Effector CD4-positive, alpha-beta T cell (primary cell): ENCODE measurements at places on chromosomes 12 and 14.

- no peak for DNase-seq
Observed at GRCh38 chr12:62774794-62775193, 160.2 kb downstream of the PPM1H start.

GRCh38 chr12:65229441-65229840 is 49.0 kb upstream of the MSRB3 start:
- no peak for DNase-seq

DNA sequence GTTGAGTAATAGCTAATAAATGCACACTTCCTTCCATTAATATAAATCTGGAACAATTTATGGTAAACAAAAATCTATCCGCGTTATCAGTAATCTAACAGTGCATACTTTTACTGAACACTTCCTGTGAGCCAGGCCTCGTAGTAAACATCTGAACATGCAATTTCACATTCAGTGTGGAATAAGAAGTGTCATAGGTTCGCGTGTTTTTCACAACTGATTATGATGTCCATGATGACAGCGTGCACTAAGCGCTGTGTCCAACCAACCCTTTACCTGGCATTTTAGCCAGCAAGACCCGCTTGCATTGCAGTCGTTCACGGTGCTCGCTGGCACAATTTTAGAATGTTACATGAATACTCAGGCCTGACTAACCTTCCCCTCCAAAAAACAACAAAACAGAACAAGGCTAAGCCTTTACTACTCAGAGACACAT is 2.1 kb downstream of the PNMA1 start:
- DNase-seq: no peak

DNA sequence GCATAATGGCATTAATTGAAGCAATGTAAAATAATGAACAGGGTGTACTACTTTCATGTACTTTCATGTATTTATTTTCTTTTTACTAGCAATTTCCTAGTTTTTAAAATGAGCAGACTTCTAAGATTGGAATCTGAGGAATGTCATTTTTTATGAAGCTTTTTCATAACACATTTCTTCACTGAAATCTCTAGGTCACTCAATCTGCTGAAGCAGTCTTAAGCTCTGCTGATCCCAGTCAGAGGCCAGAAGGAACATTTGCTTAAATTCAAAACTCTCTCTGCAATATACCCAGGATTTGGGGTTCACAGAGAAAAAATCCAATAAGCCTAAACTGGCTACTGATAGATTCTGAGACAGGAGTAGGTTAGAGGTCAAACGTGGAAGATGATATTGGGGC is 73.6 kb upstream of the CNTN1 start:
- no peak for DNase-seq

- DNase-seq: no peak
Observed at GRCh38 chr14:105056303-105056831, 8.9 kb downstream of the GPR132 start.

- DNase-seq: no peak
Observed at GRCh38 chr12:47156167-47156736, 76.5 kb upstream of the AMIGO2 start.

- no peak for DNase-seq
Observed at GRCh38 chr14:86243158-86243557, 713.2 kb downstream of the FLRT2 start.

GRCh38 chr14:62308891-62309290 is 546.7 kb downstream of the SNAPC1 start:
- DNase-seq: no peak

DNA sequence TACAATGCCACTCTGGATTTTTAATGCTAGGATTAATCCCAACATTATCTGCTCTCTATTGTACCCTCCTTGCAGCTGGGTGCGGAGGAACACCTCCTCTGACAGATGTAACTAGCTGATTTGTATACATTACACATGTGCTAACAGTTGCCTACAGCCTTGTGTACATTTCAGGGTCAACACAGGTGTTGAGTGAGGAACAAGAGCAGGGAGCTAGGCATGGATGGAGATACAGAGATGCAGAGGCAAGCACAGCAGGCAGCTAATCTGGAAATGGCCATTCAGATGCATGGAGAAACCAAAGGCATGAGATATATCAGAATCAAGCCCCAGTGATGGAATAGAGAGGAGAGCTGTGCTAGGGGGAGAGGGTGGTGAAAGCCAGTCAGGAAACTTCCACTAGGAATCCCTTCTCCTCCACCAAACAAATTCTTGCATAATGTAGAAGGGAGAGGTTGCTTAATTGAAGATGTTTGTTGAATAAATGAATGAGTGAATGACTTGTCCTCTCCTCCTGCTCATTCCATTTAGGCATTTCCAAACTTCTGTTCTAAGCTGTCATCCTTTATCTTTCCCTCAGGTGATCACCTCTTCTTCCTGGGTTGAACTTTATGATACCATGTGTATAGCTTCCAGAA is 313.2 kb downstream of the ATP23 start:
- DNase-seq: no peak

DNA sequence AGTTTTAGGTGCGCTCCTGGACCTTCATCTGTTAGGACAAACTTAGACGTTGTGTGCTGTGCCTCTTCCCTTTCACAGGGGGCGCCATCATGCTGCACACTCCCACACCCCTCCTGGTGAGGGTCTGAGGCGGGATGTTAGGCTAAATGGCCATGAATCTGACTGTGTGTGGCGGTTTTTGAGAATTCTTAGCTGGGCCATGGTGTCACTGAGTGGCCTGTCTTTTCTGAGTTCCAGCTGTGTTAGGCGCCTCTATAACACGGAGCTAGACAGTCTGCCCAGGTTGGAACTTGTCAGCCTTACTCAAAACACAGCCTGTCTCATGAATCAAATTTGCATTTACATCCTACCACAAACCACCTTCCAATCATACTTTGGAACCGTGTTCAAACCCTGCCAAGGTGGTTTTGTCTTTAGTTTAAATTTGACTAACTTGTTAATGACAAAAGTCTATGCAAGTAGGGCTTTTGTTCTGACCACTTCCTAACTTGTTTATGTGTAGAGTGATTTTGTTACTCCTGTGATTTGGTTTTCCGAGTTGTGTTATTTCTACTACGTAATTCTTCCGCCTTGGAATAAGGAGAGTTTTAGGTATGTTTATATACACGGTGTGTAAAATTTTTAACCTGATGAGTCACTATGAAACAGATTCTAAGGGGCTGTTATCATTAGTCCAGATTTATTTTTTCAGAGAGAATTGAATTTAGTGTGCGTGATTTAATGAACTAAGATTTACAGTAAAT is 19.6 kb downstream of the ACVR1B start:
- DNase-seq: peak; percentile 21

DNA sequence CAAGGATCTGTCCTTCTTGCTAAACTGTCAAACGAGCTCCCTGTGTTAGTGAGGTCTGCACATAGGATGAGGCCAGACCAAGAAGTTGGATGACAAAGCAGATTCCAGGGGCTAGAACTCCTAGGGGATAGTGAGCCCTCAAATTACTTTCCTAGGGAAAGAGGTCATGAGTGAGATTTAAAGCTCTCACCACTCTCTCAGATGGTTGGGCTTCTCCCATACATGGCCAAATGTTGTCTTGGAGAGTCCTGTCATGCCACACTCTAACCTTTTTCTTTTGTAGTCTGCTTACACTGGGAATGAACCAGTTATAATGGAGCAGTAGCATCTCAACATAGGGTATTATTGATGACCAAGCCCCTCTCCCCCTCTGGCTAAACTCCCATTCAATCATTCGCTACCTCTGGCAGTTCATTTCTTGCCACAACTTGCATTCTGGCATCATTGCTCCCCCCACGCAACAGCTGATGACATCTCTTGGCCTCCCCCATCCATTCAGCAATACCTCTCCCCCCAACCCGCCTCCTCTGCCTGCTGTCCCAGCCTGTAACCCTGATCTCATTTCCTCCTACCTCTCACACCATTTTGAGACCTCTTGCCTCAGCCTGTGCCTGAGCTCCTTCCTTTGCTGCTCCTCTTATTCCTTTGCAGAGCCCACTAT is 64.7 kb upstream of the CISTR start:
- no peak for DNase-seq

- DNase-seq: no peak
Observed at GRCh38 chr14:74506411-74506851, 12.9 kb downstream of the ISCA2 start.

GRCh38 chr12:26870491-26871419 is 37.8 kb upstream of the ITPR2 start:
- no peak for DNase-seq

DNA sequence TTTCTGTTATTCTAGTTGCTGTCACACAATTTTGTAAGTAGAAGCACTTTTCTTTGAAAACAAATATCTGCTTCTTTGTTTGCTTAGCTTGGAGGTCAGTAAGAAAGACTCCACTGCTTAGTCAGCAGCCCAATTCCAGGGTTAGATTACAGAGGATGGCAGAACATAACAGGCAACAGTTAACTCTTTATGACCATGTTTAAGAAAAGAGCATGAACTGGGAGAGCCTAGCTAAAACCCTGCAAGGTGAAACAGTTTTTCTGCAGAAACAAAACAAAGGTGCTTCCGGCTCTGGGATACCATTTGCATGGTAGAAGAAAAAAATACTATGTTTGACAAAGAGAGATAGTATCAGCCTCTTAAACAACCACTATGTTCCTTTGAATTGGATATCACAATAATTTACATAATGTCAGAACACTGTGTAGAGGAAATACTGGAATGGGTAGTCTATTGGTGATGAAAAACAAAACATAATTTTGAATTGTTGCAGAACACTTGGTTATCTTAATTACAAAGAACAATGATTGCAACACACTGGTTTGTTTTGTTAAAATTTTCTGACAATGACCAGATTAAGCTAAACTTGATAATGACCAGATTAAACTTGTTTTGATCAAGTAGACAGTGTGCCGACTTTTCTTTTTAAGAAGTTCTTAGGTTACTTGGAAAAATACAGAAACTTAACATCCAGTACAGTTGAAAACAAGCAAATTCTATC is 22.4 kb upstream of the PPM1H start:
- no peak for DNase-seq

DNA sequence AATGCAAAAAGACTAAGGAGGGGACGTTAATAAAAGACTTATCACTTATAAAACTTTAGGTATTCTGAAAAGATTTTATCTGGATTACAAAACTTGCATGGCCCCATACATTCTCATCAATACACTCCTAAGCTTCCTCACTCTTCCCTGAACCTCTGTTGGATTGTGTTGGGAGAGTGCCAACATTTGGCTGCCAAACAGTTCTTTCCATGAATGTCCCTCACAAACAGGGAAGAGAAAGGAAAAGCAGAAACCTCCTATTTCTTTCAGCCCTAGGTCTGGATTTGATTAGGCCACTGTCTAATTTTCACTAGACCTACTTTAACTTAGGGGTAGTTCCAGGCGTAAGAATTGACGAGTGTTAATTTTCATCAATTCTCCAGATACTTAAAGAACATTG is 11.7 kb downstream of the PTHLH start:
- DNase-seq: no peak

DNA sequence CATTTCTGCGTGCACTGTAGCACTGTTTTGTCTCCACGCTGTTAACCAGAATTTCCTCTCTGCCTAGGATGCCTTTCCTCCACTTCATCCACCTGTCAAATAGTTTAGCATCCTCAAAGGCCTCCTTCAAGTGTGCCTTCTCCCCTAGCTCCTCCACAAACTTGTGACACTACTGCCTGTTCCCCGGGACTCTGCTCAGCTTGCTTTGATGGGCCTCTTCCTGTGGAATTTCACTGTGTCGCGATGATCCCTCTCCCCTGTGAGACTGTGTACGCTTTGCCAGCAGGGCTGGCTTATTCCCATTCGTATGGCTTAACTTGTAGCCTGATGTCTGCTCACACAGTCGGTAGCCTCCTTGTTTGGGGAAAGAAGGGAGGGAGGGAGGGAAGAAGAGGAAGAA is 426.8 kb downstream of the VRK1 start:
- DNase-seq: no peak

GRCh38 chr14:96417254-96417653 is 25.3 kb downstream of the AK7 start:
- DNase-seq: no peak

DNA sequence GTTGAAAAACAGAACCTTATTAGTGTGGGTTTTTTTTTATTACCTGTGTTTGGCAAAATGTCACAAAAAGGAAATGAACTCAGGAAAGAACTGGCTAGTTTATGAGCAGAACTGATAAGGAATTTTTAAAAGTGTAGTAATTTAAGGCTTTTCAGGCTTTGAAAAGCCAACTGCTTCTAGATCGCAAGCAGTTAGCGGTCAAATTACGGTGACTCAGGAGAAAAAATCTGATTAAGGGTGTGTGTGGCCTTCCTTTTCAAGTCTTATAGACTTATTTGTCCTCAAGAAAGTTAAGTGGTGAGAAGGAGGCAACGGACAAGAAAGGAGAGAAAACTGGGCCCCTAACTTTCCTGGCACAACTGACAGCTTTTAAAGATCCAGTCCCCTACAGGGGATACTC is 33.4 kb downstream of the PDZRN4 start:
- no peak for DNase-seq

GRCh38 chr14:102182936-102183619 is 43.4 kb downstream of the WDR20 start:
- DNase-seq: no peak

GRCh38 chr12:54624315-54625279 is 10.1 kb downstream of the LACRT start:
- DNase-seq: no peak

GRCh38 chr12:4285070-4285469 is 11.5 kb downstream of the CCND2 start:
- no peak for DNase-seq

- no peak for DNase-seq
Observed at GRCh38 chr14:74205882-74206281, 33.4 kb upstream of the VSX2 start.

GRCh38 chr14:68473794-68474193 is 319.1 kb downstream of the ZFP36L1 start:
- no peak for DNase-seq

DNA sequence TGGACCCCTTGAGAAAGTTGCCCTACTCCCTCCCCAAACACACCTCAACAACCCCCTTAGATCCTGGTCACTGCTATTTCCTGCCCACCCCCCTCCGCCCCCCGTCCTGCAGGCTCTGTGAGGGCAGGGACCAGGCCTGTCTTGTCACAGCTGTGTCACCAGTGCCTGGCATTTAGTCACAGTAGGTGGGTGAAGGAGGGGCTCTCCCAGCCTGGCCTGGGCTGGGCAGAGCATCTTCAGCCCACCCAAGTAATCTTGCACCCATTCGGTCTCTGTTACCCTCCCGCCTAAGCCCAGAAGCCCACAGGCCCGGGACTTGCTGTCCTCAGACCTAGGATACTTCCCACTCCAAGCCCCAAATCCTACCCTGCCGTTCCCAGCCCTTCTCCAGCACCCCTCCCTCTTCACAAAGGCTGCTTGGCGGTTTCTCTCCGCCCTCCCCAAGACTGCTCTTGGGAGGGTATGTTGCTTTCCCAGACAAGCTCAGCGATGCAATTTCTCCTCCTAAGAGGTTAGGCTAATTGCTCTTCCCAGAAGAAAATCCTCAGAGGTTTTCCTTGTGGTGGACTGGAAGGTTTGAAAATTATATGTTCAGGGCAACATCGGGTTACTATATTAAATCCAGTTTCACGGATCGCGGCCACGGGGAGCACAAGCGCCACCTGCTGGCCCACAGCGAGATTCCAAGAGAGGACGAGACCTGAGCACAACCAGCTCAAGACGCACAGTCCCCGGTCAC is 50.8 kb upstream of the ZFP36L1 start:
- peak; percentile 72 for DNase-seq
